Stimulated activated CD4-positive, alpha-beta T cell treated with anti-CD3 and anti-CD28 coated beads, Interleukin-1b, Interleukin-23, amount 100 ng/mL, for 1 hour (primary cell): ENCODE measurements at places on chromosomes 1 and 21.

GRCh38 chr21:31354122-31354521 lies 10.1 kb upstream of the TIAM1 start:
- no peak for DNase-seq

DNA sequence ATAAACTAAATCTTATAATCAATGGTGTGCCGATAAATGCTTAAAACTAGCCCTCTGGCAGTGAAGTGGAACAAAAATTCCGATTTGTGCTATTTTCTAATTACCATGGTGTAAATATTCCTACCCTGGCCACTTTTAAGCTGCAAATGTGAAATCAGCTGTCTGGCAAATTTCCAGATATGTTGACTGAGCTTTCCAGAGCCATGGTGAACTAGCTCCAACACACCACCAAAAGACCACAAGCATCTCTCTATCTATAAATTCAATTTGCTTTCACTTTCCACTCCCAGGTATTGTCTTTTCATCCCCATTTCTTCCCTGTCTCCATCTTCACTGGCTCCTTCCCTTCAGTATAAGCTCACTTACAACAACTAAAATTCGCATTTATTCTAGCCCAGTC lies 152.3 kb upstream of the RGS18 start:
- DNase-seq: no peak

DNA sequence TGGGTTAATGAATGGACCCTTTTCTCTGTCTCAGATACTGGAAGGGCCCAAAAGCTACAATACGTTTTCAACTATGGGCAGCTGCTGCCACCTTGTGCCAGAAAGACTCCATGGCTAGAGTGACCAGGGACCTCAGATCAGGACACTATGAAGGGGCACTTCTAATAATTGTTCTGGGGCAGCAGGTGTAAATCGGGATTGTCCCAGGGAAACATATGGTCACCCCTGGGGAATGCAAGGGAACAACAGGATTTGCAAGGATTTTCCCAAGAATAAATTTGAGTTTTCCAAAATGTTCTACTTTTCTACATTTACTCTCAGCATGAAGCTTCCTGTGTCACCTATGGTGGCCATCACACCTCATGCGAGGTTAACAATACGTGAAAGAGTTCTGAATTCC lies 12.0 kb upstream of the FCAMR start:
- peak; percentile 38 for DNase-seq

GRCh38 chr1:101293461-101294051 lies 56.7 kb downstream of the S1PR1 start:
- no peak for DNase-seq

DNA sequence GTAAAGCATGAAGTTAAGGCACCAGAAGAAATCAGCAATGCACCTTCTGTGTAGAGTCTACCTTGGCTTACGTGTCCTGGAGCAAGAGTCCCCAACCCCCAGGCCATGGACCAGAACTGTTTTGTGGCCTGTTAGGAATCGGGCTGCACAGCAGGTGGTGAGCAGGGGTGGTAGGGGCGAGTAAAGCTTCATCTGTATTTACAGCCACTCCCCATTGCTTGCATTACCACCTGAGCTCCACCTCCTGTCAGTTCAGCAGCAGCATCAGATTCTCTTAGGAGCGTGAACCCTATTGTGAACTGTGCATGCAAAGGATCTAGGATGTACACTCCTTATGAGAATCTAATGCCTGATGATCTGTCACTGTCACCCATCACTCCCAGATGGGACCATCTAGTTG lies 21.5 kb downstream of the ZMYND12 start:
- DNase-seq: no peak

- no peak for DNase-seq
Observed at GRCh38 chr1:159908031-159908940, 8.3 kb upstream of the CFAP45 start.

GRCh38 chr1:17438318-17439249 lies 893 bp downstream of the RCC2 start:
- DNase-seq: peak; percentile 59

- DNase-seq: no peak
Observed at GRCh38 chr1:116664366-116664977, 3.1 kb downstream of the IGSF3 start.

- no peak for DNase-seq
Observed at GRCh38 chr1:208885650-208886049, 641.5 kb upstream of the PLXNA2 start.

- no peak for DNase-seq
Observed at GRCh38 chr1:248421384-248421783, 18.5 kb downstream of the OR2T1 start.

GRCh38 chr1:243580072-243580471 lies 270.0 kb downstream of the AKT3 start:
- no peak for DNase-seq

DNA sequence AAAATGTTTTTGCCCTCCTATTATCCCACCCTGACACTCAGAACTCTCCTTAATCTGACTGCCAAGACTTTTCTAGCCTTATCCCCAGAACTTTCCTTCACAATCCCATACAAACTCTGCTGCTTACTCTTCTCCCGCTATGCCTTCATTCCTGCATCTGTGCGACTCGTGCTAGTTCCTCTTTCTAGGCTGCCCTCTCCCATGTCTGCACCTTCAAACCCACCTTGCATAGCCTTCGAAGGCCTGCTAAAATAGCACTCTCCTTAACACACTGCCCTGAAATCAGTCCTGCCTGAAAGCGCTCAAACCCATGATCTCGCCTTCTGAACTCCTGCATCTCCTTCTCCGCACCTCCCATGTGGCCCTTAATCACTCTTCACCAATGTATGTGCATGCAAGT lies 2.5 kb upstream of the NCF2 start:
- no peak for DNase-seq

DNA sequence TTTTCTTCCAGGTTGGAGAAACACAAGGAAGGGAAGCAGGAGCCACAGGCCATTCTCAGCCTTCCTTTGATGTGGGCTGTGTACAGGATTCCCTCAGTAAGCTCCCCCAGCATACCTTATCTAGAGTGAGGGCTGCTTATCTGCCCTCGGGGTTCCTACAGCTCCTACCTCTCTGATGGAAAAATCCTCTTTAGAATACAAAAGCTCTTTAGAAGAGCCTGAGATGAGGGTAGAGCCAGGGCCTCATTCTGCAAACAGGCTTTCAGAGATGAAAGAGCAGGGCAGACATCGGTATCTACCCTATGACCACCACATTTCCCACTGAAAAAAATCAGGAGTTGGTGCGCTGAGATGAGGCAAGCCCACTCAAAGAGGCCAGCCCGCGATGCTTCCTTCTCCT lies 85.1 kb downstream of the PLPP3 start:
- DNase-seq: no peak

GRCh38 chr1:8226747-8227146 lies 91.2 kb upstream of the SLC45A1 start:
- no peak for DNase-seq

GRCh38 chr1:218741852-218742251 lies 396.7 kb downstream of the TGFB2 start:
- DNase-seq: no peak

DNA sequence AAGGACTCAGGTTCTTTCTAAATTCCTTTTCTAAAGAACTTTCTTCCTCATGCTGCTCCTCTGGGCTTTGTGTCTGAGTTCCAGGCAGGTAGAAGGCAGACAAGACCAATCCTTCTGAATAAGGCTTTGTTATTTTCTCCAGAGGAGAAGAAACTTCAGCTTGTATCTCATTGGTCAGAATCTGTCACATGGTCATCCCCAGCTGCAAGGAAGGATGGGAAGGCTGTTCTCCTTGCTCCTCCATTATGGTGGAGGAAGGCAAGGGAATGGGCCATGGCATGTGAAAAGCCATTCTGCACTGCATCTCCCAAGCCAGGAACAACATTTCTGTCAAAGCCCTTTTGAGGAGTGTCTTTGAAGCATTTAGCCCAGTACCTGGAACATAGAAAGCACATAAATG lies 50.6 kb upstream of the NTPCR start:
- no peak for DNase-seq
